Lower leg skin (tissue), 4 donors: ENCODE measurements at places on chromosomes 5 and 9. TPM values are rescaled to one million over a fixed set of nuclear protein-coding genes. Genes with fewer than 3 reads are reported as not detected.
A peak's percentile ranks its signal among the peaks of the same experiment; 100 is the strongest.

GRCh38 chr5:159324102-159324755 is 6.1 kb downstream of the IL12B start:
- DNase-seq, result no peak

- no peak for DNase-seq
These were observed 708 bp downstream of the RXRA start for GRCh38 chr9:134326724-134327601.

DNA sequence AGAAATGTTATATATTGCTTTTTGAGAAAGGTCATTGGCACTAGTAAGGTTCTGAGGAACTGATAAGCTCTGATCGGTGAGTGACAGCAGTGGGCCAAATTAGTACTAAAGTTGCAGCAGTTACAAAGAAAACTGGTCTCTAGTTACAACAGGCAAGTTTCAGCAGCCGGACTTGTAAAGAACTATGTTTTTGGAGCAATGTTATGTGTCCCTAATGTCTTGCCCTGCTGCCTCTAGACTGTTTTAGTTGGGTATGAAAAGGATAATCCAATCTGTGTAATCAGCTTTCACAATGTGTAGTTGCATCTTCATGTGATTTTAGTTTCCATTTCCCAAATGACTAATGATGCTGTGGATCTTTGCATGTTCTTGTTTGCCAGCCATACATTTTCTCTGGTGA is 113.5 kb downstream of the CAMK4 start:
- DNase-seq, result no peak

GRCh38 chr5:362978-363765 is 41.7 kb downstream of the AHRR start:
- DNase-seq, result no peak

DNA sequence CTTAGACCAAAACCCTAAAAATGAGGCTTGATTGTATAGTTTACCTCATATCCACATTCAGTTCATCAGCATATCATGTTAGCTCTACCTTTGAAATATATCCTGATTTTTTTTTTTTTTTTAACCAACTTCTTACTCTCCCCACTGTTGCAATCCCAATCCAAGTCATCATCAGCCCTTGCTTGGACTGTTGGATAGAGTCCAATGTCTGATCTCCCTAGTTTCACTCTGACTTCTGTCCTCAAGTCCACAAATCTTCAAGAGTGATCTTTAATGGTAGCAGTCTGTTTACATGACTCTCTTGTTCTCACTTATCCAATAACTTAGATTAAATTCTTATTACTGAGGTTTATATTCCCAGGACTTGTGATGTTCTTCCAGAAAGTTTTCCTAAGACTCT is 30.8 kb downstream of the NAA35 start:
- no peak for DNase-seq

GRCh38 chr5:126871441-126871840 is 94.5 kb downstream of the LMNB1 start:
- no peak for DNase-seq

- no peak for DNase-seq
These were observed 40.4 kb upstream of the HMHB1 start for GRCh38 chr5:143771602-143772001.

DNA sequence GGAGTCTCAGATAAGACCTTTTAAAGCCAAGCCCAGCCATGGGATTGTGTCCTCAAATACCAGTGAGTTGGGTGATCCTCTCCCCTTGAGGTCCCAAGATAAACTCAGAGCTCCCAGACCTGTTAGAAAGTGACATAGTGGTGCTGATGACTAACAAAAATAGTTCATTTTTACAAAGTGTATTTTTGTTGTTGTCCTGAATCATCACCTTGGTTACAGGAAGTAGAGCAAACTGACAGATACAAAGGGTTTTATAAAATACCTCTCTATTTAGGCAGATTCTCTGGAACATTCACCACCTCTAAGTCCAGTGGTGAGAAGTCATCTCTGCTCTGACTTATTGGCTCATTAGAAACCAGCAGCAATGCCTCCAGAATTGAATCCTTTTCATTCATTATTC is 259.3 kb downstream of the CEMIP2 start:
- no peak for DNase-seq

DNA sequence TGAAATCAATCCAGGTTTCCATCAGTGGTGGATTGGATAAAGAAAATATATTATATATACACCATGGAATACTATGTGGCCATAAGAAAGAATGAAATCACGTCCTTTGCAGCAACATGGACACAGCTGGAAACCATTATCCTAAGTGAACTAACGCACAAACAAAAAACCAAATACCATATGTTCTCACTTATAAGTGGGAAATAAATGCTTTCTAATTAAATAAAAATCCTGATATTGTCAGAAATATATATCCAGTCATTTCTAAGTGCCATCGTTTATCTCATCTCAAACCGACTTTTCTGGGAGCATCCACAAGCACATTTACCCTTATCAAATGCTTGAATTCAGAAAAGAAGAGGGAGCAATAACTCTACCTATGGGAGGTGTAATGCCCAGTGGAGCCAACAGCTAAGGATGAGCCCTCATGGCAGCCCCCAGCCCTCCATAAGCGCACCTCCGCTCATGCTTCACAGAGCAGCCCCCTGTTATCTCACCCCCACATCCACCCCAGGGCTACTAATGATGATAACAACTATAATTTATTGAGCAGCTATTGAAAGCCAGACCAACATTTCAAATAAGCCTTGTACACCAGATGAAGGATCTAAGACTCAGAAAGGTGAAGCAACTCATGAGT is 101.7 kb upstream of the SPOCK1 start:
- no peak for DNase-seq

GRCh38 chr9:131270171-131271015 is 5.9 kb downstream of the FAM78A start:
- DNase-seq, result peak; percentile 64

The LVRN gene
- total RNA-seq, result 1.5 TPM

DNA sequence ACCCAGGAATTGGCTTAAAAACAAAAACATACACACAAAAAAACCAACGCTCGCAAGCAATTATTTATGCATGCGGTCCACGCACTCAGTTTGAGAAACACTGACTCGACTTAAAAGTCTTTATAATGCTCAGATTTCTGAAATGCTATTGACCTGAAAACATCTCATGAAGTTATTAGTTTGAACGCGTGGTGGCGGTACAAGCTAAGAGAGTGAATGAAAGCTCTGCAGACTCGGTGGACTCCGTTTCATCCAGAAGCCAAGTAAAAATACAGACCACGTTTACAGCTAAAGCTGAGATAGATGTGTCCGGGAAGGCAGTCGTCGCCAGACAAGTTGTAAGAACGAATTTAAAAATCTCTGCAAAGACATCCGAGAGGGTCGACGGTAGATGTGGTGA is at the start of gene PCDHB6:
Gene PCDHB6, plus strand, starts transcription at position 246 of the 400 bp plus-strand sequence. CDS start 201 bp downstream, outside the sequence.
- no peak for DNase-seq

DNA sequence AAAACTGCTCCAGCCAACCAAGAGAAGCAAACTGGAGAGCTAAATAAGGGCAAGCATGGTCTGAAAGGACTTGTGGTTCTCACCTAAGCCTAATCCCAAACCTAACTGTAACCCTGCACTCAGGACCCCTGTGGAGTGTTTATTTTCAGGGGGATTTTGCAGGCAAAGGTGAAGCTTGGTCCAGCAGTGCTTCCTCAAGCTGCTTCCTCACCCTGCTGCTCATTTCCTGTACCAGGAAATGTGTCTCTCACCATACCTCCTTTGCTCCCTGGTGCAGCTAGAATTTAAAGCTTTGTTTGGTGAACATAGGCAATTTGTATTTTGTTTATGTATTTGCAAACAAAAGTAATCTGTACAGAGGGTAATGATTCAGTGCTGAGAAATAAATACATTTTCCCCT is 50.2 kb downstream of the CARTPT start:
- no peak for DNase-seq

The AK8 gene
- total RNA-seq, result 1.4 TPM

DNA sequence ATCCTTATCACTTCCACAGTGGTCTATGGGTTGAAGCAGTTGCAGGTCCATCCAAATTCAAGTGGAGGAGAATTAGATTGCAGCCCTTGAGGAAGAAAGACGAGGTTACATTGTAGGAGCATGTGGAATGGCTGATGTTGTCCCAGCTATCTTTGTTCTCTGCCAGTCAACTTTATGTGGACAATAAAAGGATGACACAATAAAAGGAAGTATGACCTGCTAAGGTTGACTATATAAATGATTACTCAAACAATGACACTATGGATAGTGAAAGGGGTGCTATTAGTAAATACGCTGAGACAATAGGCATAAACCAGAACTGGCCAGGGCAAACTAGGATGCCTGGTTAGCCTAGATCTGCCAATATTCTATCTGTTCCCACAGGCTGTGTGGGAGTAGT is 12.8 kb upstream of the ZNF618 start:
- DNase-seq, result no peak

The STC2 gene
- total RNA-seq, result 4.1 TPM

DNA sequence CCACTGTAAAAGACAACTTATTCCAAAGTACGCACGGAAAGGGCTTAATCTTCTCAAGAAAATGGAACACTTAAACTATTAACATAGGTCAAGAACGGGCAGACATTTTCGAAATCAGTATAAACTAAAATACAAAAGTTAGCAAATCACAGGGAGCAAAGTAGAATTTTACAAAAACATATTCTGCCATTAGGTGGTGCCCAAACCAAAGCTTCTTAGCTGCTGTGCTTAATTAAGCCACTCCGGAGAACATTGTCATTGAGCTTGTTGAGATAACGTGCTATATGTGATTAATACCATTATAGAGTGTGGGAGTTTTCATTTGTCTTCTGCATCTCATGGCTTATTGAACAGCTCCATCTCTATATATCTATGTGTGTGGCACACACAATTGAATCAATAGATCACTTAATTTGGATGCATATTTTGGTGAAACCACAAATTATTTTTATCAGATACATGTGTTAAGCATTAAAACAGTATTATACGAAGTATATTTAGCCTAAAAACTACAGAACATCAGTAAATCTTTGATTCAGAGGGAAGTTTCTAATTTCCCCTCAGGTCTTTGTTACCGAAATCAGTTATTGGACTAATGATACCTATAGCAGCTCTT is 23.4 kb downstream of the UBLCP1 start:
- no peak for DNase-seq

DNA sequence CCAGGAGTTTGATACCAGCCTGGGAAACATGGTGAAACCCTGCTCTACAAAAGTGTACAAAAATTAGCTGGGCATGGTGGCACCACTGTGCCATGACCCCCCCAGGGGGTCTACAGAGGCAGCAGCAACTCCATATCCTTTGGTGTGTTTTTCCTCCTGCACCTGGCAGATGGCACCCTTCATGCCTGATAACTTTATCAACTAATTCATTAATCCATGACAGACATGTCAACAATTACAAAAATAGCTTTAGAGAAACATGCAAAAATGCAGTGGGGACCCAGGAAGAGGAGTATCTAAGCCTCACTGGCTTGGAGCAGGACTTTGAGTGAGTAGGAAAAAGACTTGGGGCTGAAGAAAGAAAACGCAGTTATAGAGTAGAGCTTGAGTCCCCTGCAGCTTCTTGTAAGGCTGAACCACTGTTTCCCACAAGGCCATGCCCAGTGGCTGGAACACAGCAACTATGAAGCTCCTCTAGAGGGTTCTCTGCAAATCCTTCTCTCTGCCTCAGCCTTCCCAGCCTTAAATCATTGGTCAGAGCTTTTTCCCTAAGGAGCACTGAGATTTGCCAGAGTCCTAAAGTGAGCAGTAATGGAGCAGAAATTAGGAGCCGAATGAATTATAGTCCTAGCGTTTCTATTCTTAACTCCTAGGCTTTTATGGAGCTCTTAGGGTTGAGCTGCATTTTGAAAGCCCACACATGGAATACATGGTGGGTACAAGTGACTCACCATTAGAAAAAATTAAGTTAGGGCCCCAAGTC is 25.5 kb upstream of the B4GALT1 start:
- DNase-seq, result no peak

DNA sequence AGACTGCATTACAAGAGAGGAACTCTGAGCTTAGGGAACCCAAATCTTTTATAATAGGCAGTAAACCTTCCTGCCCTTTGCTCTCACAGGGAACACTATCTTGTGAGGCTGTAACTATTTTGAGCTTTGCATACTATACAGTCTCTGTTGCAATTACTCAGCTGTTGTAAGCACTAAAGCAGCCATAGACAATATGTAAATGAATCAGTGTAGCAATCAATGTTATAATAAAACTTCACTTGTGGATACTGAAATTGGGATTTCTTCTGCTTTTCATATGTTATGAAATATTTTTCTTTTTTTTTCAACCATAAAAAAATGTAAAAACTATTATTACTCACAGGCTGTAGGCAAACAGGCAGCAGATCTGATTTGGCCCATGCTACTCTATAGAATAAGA is 16.7 kb upstream of the UBQLN1 start:
- DNase-seq, result no peak

- peak; percentile 75 for DNase-seq
These were observed 200.9 kb downstream of the SLIT3 start for GRCh38 chr5:169099801-169100734.

DNA sequence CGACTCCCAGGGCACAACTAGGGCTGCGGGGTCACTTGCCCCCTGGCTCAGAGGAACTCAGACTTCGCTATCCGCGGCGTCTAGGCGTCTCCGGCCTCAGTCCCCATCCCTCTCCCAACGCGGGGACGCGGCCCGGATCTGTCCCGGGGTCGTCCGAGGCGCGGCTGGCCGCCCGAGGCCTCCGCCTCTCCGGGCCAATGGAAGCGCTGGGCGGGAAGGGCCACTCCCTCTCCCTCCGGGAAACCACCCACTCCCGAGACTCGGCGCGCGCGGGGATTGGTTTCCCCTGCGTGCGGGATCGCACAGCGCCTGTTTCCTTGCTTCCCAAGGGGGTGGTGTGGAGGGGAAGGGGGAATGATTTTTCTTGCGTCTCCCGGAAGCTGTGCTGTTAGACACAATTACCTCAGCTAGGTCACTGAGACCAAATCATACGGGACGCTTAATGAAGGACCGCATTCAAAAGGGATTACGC is 38.3 kb downstream of the NR2F1 start:
- DNase-seq, result peak; percentile 87

- no peak for DNase-seq
These were observed 105.5 kb downstream of the TLR4 start for GRCh38 chr9:117809751-117810150.

The CAMK2A gene
- not detected for total RNA-seq

The NXNL2 gene
- total RNA-seq, result 1.1 TPM

DNA sequence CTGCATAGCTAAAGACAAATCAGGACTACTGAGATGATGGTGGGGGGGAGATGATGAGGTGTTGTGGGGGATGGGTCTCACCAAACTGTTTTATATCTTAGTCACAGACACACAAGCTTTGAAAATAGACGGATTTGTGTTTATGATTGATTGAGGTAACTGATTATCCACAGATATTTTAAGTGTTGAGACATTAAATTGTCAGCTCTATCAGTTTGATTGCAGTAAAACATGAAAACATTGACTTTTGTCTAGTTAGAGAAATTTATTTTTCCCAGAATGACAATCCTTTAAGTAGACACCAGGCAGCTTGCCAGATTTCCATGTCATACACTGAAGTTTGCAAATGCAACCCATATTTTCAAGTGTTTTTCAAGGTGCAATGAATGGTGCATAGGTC is 149.8 kb downstream of the NR2F1-AS1 start:
- DNase-seq, result no peak

The TNFSF8 gene
- total RNA-seq, result 0.27 TPM

- DNase-seq, result no peak
These were observed 715 bp downstream of the LCN8 start for GRCh38 chr9:136757328-136757727.

- DNase-seq, result no peak
These were observed 62.4 kb downstream of the ZNF354C start for GRCh38 chr5:179122411-179123108.

The TAF1L gene
- total RNA-seq, result not detected
